ENCODE measurements at places on chromosomes 16 and 17. TPM values are rescaled to one million over a fixed set of nuclear protein-coding genes. Genes with fewer than 3 reads are reported as not detected.
A peak's percentile ranks its signal among the peaks of the same experiment; 100 is the strongest.

Gene SLC5A10
- total RNA-seq = not detected

- H3K4me3 ChIP-seq = no peak overlapping the region
- peak; percentile 75 for DNase-seq
- H3K27ac ChIP-seq = no peak overlapping the region
- no peaks in the 10 kb centered on the region for H3K36me3 ChIP-seq
- peaks cover 28% of the 10 kb centered on the region for H3K4me1 ChIP-seq
These were observed 54.3 kb upstream of the SREBF1 start for GRCh38 chr17:17890773-17891759.

- no peak overlapping the region for H3K27ac ChIP-seq
- DNase-seq = peak; percentile 21
- H3K4me3 ChIP-seq = no peak overlapping the region
- H3K4me1 ChIP-seq = peaks cover 9% of the 10 kb centered on the region
- no peaks in the 10 kb centered on the region for H3K36me3 ChIP-seq
- H3K27me3 ChIP-seq = no peaks in the 10 kb centered on the region
These were observed 623.2 kb upstream of the ZFHX3 start for GRCh38 chr16:73670836-73671820.

GRCh38 chr17:50018909-50019308, 23.9 kb upstream of the DLX3 start:
- H3K4me3 ChIP-seq = no peak overlapping the region
- H3K36me3 ChIP-seq = no peaks in the 10 kb centered on the region
- no peak overlapping the region for H3K27ac ChIP-seq
- H3K27me3 ChIP-seq = no peaks in the 10 kb centered on the region

DNA sequence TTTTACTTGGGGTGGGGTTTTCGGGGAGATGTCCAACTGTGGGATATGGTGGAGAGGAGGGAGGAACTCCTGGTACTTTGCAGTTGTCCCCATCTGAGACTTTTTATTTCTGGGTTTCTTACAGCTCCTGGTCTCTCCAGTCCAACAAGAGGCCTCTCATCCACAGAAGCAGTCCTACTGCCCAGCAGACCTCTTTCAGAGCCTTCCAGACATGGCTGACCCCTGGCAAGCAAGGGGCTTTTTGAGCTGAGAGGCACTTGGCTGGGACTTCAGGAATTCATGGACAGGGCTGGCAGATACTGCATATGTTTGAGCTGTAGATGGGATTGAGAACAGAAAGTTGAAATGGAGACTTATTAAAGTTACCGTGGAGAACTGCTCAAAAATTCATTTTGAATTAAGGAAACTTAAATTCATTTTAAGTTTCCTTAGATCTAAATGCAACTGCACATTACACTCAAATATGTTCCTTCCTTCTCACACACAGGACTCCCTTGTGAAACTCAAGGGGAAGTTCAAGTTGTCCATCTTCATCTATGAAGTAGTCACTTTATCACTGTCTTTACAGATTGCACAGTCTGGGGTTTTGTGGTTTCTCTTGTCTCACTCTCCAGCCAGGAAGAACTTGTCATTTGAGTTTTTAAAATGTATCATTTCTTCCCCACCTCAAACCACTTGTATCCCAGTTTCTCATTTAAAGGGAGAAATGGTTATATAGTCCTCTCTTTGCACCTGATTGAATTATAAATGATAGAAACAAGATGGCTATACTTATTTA, 1.1 kb downstream of the LASP1NB start:
- H3K36me3 ChIP-seq = no peaks in the 10 kb centered on the region
- H3K27ac ChIP-seq = no peak overlapping the region
- peak overlapping the region; percentile 26 for H3K4me3 ChIP-seq
- peaks cover 32% of the 10 kb centered on the region for H3K4me1 ChIP-seq
- no peaks in the 10 kb centered on the region for H3K27me3 ChIP-seq
- DNase-seq = no peak

DNA sequence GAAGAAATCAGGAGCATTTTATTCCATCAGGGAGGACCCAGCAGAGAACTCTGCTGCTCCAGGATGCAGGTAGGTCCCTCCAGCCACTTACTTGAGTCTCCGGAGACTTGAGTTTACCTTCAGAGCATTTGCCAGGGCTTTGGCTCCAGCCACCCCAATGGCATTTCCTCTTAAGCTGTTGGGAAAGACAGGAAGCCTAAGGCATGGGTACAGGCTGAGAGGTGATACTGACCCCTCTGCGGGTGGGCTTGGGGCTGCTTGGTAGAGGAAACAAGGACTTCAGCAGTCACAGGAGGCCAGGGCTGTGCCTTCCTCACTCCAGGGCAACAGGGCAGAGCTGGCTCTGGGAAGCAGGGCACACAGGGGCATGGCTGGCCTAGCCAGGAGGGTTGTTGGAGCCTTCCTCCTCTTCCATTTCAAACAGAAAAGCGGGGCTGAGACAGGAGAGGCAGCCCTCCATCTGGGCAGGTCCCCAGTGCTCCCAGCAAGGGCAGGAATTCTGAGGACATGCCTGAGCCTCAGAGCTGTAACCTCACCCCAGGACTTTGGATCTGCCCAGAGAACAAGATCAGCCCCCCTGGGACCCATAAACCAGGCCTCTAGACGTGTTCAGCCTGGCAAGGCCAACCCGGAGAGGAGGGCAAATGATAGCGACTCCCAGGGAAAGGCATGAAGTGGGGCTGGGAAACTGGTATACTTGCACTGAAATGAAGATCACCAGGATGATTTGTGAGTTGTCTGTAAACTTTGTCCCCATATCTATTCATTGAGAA, 34.4 kb downstream of the NLRC3 start:
- no peaks in the 10 kb centered on the region for H3K36me3 ChIP-seq
- no peak overlapping the region for H3K27ac ChIP-seq
- no peak for DNase-seq

GRCh38 chr17:65892912-65893377, 299.0 kb downstream of the CEP112 start:
- H3K4me3 ChIP-seq = no peak overlapping the region
- no peaks in the 10 kb centered on the region for H3K36me3 ChIP-seq
- no peaks in the 10 kb centered on the region for H3K27me3 ChIP-seq
- peaks cover 4% of the 10 kb centered on the region for H3K4me1 ChIP-seq
- H3K27ac ChIP-seq = no peak overlapping the region
- DNase-seq = no peak
